Lower lobe of right lung (tissue), 2 donors: ENCODE measurements at places on chromosomes 6 and 20.

DNA sequence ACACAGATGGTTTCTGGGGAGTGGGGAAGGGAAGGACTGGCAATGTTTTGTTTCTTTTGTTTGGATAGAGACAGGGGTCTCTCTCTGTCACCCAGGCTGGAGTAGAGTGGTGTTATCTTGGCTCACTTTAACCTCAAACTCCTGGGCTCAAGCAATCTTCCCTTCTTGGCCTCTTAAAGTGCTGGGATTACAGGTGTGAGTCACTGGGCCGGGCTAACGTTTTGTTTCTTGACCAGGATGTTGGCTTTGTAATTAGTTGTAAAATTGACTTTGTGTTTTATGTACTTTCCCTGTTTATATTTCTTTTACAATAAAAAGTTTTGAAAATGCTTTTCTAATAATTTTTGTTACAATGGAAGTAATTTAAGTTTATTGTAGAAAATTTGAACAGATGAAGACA lies 10.9 kb downstream of the SPATS1 start:
- no peak for DNase-seq

- no peak for DNase-seq
These were observed 121.2 kb downstream of the GFRAL start for GRCh38 chr6:55448451-55448850.

GRCh38 chr6:41153451-41153850 lies 696 bp downstream of the TREML1 start:
- no peak for DNase-seq

- no peak for DNase-seq
These were observed 13.2 kb upstream of the SCRT2 start for GRCh38 chr20:688809-689212.

DNA sequence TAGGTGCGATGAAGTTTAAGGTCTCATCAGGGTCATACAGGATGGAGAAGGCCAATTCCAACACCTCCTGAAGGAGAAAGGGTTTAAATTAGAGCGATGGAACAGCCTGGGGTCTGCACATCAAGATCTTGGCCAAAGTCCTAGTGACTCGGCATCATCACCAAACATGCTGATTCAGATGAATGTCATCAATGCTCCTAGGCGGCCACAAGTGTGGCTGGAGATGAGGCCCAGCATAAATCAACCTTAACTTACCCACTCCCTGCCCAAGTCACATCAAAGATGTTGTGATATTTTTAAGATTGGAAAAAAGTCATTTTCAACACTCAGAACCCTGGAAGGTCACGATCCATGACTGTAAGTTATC lies 37.5 kb downstream of the ELMO2 start:
- no peak for DNase-seq

GRCh38 chr6:135707426-135707825 lies 144.1 kb upstream of the PDE7B start:
- DNase-seq: no peak
